ENCODE measurements at places on chromosomes 5 and 9.

DNA sequence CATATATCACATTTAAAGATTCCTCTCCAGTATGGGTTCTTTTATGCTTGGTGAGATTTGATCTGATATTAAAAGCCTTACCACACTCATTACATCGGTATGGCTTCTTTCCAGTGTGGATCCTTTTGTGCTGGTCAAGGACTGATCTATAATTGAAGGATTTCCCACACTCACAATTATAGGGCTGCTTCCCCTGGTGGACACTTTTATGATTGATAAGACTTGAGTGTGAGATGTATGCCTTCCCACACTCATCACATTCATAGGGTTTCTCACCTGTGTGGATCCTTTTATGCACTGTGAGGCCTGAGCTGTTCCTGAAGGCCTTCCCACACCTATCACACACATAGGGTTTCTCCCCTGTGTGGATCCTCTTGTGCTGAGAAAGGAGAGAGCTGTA lies 12.2 kb downstream of the ZFP62 start:
- no peak for DNase-seq

GRCh38 chr9:1427875-1428274 lies 377.7 kb downstream of the DMRT2 start:
- no peak for DNase-seq

DNA sequence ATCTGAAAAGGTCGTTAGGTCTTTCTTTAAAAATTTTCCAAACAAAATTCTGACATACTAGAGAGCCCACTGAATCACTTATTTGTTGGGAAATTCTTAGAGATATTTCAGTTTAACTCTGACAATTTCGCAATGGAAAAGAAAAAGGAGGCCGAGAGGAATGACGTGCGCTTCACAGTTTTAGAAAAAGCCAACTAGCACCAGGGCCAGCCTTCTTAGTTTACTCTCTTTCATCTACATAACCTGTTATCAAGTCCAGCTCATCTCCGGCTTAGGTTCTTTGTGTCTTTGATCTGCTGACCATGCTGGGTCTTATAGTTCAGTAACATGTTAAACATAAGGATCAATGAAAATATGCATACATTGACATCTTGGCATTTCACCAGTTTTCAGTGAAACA lies 201.7 kb upstream of the TAS2R1 start:
- no peak for DNase-seq

DNA sequence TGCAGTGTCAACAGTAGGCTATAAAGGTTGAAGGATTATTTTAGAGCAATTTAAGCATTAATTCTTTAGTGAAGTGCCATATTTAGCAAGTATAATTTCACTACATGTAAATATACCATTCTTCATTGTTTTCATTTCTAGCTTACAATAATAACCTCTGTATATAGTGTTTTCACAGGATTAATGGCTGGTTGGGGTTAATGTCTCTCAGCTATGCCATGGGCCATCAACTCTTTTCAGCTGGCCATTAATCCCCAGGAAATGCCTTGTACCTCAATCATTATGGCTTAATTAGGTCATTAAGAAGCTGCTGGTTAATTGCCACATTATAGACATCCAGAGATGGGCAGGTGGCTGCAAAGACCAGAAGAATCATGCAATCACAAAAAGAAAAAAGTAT lies 715.1 kb downstream of the MAT2B start:
- no peak for DNase-seq

GRCh38 chr5:34624691-34625090 lies 31.4 kb upstream of the RAI14 start:
- DNase-seq = no peak

DNA sequence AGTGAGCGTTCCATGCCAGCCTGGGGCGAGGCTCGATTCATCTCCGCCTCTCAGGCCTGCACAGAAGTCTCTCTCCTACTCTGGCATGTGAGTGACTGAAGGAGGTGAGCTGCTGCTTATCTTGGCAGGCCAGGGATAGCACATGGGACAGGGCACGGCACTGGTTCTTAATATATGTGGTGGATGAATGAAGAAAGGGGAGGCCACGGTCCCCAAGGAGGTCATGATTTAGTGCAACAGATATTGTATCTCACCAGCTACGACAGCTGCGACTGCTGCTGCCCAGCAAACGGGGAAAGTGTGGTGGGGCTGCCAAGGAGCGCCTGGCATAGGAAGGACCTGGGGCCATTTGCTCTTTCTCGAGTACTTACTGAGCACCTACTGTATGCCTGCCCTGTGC lies 19.3 kb upstream of the MAPK9 start:
- no peak for DNase-seq

DNA sequence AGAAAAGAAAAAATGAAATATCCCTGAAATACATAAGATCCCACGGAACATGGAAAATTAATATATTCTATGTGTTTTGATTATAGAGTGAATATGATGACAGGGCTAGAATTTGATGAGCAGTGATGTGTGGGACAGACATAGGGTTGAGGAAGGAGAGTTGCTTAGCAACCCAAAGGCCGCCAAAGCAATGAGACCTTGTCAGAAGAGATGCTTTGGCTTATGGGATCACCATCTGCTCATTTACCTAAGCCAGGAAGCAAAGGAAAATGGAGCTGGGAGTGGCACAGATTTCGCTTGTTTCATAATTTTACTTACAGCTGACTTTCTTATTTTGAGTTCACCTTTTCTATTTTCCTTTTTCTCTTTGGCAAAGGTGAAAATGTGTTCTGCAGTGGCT lies 20.9 kb upstream of the HAPLN1 start:
- DNase-seq = no peak

- DNase-seq = no peak
These were observed 16.2 kb upstream of the KIF2A start for GRCh38 chr5:62289813-62290212.

DNA sequence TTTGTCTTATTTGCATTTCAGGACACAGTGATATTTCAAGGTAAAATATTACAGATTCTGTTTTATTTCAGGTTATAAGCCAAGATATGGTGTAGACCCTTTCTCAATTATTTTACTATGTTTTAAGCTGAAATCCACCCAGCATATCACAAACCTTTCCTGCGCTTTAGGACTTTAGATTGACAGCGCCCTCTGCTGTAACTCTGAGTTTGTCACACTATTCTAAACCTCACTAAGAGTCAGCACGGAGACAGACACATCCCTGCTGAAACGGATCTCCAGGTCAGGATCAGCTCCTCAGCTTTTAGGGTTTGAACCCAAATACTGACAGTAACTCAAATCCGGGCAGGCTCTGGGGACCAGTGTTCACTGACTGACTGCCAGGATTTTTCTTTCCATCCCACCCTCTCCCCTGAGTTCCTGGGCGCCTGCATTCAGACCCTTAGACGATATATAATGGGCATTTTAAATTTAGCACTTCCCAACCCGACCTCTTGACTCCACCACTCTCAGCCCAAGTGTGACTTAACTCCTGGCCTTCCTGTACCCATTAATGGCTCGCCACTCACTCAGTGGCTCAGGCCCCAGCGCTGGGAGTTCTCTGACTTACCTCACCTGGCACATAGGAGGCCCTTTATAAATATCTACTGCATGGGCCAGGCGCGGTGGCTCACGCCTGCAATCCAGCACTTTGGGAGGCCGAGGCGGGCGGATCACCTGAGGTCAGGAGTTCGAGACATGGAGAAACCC lies 33.5 kb downstream of the TLX3 start:
- no peak for DNase-seq

Data from CD8-positive, alpha-beta memory T cell (primary cell).